ENCODE measurements at places on chromosomes 16 and 17. TPM values are rescaled to one million over a fixed set of nuclear protein-coding genes. Genes with fewer than 3 reads are reported as not detected.
A peak's percentile ranks its signal among the peaks of the same experiment; 100 is the strongest.

DNA sequence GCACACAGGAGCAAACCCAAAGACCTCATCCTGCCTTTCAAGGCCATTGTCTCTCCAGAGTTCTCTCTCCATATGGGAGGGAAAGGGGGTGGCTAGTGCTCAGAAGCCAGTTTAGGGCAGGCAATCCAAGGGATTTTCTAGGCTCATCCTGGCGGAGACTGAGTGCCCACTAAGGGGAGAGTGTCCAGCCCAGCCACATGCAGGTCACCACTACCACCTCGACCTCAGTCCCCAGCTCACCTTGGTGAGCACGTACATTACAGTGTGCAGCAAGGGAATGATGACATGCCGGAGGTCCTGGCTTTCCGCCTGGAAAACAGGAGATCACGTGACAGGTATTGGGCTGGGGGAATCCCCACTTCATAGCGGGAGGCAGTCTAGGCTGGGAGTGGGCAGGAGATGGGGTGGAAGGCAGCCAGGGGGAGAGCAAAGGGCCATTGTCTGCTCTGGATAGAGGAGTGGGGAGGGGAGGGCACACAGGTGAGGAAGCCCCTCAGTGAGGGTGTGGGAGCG, 29.9 kb downstream of the PIK3R6 start:
- DNase-seq: no peak

- DNase-seq: no peak
Measured at GRCh38 chr16:81096715-81097208, 567 bp upstream of the GCSH start.

The TMEM238L gene
- total RNA-seq: not detected

- DNase-seq: no peak
Measured at GRCh38 chr16:67213197-67214019, 13.5 kb upstream of the TMEM208 start.

The SEPTIN12 gene
- not detected for total RNA-seq

The SSTR5 gene
- total RNA-seq: not detected

The ACAP1 gene
- total RNA-seq: 392 TPM

- DNase-seq: no peak
Measured at GRCh38 chr16:54070789-54071343, 215.7 kb downstream of the IRX3 start.

GRCh38 chr16:9297437-9298113, 206.1 kb downstream of the HAPSTR1 start:
- no peak for DNase-seq

DNA sequence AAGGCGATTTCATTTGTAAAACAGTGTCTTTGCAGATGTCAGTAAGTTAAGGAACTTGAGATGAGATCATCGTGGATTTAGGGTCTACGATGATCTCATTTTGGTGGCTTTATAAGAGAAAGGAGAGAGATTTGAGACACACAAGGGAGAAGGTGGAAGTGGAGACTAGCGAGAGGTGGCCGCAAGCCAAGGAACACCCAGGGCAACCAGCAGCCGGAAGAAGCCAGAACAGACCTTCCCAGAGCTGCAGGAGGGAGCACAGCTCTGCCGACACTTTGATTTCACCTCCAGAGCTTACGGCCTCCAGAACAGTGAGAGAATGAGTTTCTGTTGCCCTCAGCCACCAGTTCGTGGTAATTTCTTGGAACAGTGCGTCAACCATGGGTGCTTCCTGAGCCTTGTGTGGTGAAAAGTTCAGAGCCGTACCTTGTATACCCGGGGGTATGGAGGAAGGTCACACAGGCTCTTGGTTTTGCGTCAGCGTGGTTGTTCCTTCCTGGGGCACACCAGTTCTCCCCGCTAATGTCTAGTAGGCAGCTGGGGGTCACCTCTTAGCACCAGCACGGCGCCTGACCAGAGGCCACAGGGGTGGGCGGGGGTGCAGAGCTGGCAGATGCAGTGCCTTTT, 12.9 kb upstream of the SEC14L1 start:
- peak; percentile 51 for DNase-seq

- DNase-seq: no peak
Measured at GRCh38 chr16:85141491-85142128, 29.3 kb upstream of the CIBAR2 start.

DNA sequence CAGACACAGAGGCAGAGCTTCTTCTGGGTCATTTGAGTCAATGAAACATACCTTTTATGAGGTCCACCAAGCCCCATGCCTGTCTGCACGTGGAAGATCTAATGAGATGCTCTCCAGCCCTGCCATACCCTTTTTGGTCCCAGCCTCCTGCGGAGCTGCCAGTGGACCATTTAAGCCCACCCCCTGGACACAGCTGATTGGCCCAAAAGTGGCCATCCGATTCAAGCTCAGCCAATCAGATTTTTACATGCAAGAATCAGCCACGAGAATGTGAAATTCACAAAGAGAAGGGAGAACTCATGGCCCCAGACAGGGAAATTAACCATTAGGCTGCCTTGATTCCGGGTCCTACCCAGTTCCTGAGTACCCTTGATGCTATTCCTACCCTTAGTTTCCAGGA, 231.0 kb upstream of the EEF2KMT start:
- no peak for DNase-seq

GRCh38 chr16:62965831-62966230, 929.6 kb upstream of the CDH8 start:
- no peak for DNase-seq

The SOX8 gene
- total RNA-seq: 1.2 TPM

- no peak for DNase-seq
Measured at GRCh38 chr17:32722733-32723132, 154.2 kb downstream of the MYO1D start.

DNA sequence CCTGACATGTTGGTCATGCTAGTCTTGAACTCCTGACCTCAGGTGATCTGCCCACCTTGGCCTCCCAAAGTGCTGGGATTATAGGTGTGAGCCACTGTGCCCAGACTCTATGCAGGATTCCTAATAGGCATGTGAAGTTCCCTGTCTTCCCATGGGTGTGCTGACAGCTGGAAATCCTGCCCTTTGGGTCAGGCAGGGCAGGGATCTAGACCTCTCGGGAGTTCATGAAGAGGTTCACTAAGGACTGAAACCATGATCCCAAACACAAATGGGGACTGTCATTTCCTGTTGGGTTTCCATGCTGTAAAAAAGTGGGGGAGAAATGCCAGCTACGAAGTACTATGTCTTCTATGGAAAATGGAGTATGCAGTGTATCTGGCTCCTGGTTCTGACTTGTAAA, 52.1 kb downstream of the HIC1 start:
- no peak for DNase-seq

DNA sequence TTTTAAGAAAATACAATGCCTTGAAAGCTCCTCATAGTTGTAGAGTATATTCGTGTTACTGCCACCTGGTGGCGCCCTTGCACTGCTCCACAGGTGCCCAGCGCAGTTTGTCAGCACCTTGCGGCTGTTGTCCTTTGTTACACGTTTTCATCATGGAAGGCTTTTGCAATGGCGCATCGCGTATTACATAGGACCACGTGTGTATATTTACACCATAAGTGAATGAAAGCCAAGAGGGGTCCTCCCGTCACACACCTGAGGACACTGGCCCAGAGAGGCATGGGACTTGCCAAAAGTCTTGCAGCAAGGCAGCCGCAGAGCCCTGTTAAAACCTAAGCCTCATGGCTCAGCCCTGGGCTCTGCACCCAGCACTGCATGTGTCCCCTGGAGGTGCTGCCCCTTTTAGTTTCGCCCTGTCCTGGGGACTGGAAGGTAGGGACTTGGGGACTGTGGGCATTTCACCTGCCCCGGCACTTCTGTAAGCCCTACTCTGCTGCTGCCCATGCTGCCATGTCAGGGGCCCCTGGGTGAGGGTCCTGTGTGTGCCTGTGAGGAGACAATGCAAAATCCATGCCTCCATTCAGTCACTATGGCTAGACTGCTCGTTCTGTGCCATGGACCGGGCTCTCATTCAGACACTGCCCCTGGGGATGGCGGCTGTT, 24.3 kb downstream of the POLR3E start:
- DNase-seq: peak; percentile 74

GRCh38 chr16:84922351-84923120, 88.8 kb downstream of the ZDHHC7 start:
- no peak for DNase-seq

- no peak for DNase-seq
Measured at GRCh38 chr16:65964752-65965151, 401.7 kb upstream of the CDH5 start.

The KRT28 gene
- not detected for total RNA-seq

The BCAR1 gene
- not detected for total RNA-seq

The BEAN1 gene
- not detected for total RNA-seq

The CHST4 gene
- not detected for total RNA-seq

The PPP1R27 gene
- total RNA-seq: not detected

DNA sequence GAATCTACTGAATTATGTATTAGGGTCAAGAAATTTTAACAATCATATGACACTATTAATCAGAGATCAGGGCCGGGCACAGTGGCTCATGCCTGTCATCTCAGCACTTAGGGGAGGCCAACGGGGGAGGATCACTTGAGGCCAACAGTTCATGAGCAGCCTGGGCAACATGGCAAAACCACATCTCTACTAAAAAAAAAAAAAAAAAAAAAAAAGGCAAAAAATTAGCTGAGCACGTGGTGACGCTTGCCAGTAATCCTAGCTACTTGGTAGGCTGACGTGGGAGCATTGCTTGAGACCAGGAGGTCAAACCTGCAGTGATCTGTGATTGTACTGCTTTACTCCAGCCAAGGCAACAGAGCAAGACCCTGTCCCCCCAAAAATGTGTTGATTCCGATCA, 52.5 kb upstream of the CLEC3A start:
- no peak for DNase-seq

The GUCY2D gene
- total RNA-seq: not detected

The HCFC1R1 gene
- 19.1 TPM for total RNA-seq
